ENCODE measurements at places on chromosomes 6 and 20.

DNA sequence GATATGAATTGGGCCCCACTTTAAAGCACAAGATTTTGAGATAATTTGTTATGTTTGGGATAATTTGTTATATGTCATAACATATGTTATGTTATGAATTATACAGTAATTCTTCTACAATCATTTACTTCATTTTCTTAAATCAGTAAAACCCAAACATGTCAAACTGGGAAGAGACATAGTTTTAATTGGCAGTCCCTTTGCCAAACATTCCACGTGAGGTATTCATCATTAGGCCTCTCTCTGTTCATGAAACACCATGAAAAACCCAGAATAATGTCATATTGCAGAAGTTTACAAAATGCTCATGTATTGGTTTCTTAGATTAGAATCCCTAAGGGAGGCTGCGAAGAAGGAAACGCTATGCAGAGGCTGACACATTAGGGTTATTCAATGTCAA, 89.4 kb upstream of the PDE10A start:
- DNase-seq = no peak

DNA sequence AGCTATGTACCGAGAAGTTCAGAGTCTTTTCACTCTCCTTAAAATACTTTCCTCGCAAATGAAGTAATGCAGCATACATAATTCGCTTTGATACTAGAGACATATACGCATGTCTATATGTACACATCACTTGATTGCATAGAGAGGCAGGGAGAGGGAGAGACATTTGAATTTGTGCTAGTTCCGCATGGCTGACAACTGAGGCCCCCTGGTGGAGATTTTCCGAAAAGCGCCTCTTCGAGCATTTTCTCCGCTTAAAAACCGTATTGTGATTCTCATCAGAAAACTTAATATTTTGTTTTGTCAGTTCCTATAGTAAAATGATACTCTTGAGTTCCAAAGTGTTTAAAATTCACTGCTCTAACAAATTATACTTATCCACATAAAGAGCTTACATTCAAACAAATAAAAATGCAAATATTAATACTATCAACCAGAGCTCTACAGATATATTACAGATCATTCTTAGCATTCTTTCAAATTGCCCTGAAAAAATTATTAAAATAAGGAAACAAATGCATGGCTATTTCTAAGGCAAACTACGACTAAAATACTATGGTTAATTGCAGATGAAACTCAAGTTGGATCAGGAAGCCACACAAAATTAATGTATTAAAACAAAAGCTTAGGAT, 637 bp downstream of the MYLK4 start:
- no peak for DNase-seq

DNA sequence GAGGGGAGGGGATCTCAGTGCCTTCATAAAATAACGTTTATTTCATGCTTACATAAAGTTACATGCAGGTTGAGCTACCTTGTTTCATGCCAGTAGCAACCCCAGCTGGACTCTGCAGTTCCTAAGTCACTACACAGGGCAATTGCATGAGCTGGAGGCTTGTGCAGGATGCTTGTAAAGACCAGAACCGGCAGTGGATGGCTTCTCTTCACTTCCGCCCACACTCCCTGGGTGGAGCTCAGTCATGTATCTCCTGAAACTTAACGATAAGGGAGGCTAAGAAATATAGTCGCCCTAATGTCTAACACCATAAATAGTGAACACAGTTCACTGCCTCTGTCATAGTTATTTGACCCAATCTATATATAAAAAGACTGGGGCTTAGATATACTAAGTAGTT, 99.4 kb upstream of the RAB32 start:
- DNase-seq = no peak

DNA sequence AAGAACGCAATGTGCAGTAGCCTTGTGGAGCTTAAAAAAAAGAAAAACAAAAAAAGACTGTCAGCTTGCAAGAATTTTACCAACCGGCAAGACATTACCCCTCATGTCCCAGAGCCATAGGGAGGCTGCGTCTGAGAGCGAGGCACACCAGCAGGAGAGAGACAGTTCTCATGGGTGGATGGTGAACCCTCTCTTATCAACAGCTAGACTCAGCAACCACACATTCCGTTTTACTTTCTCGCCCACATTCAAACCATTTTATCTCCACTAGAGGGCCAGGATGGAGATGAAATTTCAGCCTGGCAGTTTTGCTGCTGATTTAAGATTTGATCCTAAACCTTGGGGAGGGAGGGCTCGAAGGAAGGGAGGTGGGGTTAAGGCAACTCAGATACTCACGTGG, 247.0 kb downstream of the ATXN1 start:
- DNase-seq = no peak

DNA sequence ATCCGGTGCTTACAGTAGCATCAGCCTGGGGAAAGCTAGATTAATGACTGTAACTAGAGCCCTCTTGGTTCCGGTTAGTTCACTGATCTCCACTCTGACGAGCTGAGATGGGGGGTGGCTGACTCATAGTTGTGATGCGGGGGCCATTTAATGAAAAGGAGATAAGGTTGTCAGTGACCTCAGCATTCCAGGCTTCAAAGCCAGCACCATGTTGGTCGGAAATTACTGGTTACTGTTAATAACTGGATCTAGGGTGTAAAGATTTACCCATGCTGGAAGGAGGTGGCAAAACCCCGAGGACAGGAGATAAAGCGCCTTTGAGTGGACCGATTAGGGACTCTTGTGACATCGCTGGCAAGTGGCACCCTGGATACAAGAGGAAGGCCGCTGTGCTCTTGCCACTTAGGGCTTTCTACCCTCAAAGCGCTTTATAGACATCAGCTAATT, 21.1 kb downstream of the FOXC1 start:
- no peak for DNase-seq

Measured in NCI-H1105 (cell line).